ENCODE measurements at places on chromosomes 16 and 17. TPM values are rescaled to one million over a fixed set of nuclear protein-coding genes. Genes with fewer than 3 reads are reported as not detected.
A peak's percentile ranks its signal among the peaks of the same experiment; 100 is the strongest.

The ZNF750 gene
- total RNA-seq = not detected

The AFMID gene
- total RNA-seq = 41.9 TPM

The KRTAP9-4 gene
- total RNA-seq = not detected

The GP2 gene
- not detected for total RNA-seq

DNA sequence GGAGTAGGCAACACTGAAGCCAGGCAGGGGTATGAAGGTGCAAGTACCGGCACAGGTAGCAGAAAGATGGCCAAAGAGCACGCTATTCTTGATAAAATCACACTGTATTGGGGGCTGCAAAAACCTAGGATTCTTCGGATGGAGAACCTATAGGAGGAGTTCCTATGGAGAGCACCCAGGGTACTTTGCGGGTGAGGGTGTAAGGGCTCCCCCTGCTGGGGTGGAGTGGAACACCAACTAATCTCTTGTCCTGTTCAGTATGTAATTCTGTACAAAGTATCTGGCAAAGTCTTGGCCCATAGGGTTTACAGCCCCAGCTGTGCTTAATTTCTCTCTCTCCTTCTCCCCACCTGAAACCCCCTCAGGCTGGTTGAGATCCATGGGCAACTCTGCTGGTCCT lies 393.1 kb upstream of the ASIC2 start:
- H3K4me3 ChIP-seq = no peak overlapping the region
- no peaks in the 10 kb centered on the region for H3K36me3 ChIP-seq
- H3K27ac ChIP-seq = no peak overlapping the region

DNA sequence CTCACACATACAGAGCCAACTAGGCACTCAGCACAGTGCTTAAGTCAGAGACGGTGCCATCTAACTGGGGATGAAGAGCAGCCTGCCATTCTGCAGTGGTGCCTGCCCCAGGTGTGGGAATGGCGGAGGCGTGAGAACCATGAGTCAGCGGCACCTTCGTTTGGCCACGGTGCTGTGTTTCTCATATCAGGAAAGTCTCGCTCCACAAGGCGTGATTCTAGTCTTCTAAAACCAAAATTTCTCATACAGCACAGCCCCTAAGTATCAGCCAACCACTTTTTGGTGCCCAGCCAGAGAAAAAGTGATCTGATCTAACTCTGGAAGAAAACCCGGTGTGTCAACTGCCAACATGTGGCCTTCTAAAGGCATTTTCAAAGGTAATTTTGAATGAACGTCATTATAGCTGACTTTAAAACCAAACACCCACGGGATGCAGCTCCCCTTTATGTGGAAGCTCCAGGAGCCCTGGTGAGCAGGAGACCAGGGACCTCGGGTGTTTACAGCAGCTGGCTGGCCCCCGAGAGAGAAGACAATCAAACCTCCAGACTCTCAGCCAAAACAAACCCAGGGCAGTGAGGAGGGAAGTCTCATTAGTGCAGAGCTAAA lies 54.6 kb downstream of the ABCC12 start:
- no peak overlapping the region for H3K4me3 ChIP-seq
- DNase-seq = no peak
- H3K27me3 ChIP-seq = no peaks in the 10 kb centered on the region

- peaks cover 10% of the 10 kb centered on the region for H3K27me3 ChIP-seq
- H3K36me3 ChIP-seq = peaks cover 5% of the 10 kb centered on the region
- H3K4me1 ChIP-seq = no peaks in the 10 kb centered on the region
- DNase-seq = no peak
- H3K4me3 ChIP-seq = no peak overlapping the region
These were observed 6.8 kb downstream of the FAM83G start for GRCh38 chr17:18997650-18998196.

DNA sequence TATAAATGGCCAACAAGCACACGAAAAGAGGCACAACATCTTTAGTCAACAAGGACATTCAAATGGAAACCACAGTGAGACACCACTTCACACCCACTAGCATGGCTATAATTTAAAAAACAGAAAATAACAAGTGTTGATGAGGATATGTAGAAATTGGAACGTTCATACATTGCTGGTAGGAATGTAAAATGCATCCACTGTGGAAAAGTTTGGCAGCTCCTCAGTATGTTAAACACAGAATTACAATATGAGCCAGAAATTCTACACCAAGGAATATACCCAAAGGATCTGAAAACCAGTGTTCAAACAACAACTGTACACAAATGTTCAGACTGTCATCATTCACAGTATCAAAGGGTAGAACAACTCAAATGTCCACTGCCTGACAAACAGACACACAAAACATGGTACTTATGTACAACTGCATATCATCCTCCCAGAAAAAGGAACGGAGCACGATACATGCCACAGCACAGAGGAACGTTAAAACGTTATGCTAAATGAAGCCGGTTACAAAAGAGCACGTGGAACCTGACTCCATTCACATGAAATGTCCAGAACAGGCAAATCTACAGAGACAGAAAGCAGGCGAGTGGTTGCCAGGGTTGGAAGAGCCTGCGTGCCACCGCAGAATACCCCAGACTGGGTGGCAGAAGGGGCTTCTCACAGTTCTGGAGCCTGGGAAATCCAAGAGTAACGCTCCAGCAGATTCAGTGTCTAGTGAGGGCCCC lies 32.8 kb upstream of the METRNL start:
- peaks cover 5% of the 10 kb centered on the region for H3K4me1 ChIP-seq
- H3K4me3 ChIP-seq = no peak overlapping the region
- DNase-seq = no peak
- no peaks in the 10 kb centered on the region for H3K27me3 ChIP-seq
- no peak overlapping the region for H3K27ac ChIP-seq

- H3K36me3 ChIP-seq = peaks cover 25% of the 10 kb centered on the region
- no peaks in the 10 kb centered on the region for H3K27me3 ChIP-seq
- no peak for DNase-seq
- H3K4me3 ChIP-seq = no peak overlapping the region
These were observed 33.2 kb downstream of the WDR59 start for GRCh38 chr16:74951681-74952080.

- H3K27me3 ChIP-seq = no peaks in the 10 kb centered on the region
- H3K4me1 ChIP-seq = peaks cover 49% of the 10 kb centered on the region
- H3K27ac ChIP-seq = no peak overlapping the region
- DNase-seq = no peak
- H3K4me3 ChIP-seq = no peak overlapping the region
These were observed 137.5 kb upstream of the PLCG2 start for GRCh38 chr16:81641395-81642106.

DNA sequence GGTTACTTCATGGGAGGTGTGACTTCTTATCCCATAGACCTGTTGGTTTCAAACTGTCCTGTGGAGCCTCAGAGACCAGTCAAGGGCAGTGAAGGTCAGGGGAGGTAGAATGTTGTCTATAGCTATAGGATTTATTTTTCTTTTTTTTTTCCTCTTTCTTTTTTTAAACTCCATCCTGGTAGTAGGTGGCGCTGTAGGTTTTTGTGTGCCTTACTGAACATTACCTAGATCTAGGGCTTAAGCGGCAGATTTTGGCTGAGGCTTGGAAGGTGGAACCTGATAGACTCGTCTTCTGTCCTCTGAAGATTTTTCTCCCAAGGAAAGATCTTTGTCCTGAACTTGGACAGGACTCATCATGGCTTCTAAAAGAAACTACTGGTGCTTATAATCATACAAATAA lies 8.2 kb upstream of the LASP1NB start:
- H3K36me3 ChIP-seq = peaks cover 6% of the 10 kb centered on the region
- peak overlapping the region; percentile 9 for H3K27ac ChIP-seq
- no peaks in the 10 kb centered on the region for H3K27me3 ChIP-seq
- H3K4me3 ChIP-seq = no peak overlapping the region
- no peak for DNase-seq

DNA sequence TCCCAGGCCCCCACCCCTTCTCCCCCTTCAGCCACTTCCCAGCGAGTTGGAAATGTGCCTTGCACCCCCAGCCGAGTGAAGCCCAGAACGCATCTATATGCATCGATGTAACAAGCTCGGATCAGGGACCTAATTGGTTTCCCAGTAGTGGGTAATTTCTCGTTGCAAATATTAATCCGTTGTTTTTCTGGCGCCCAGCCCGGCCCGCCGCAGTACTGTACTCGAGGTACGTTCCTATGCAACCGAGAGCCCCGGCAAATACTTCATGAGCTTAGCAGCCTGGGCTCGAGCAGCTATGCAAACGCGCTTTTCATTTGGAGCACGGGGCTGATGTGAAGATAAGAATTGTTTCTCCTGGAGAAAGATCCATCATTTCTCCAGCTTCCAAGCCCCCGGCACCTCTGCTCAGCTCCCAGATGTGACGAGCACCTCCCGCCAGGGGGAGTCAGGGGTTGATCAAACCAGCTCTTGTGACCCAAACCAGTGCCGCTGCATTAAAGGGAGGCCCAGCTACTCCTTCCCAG lies 229.8 kb downstream of the KATNIP start:
- H3K36me3 ChIP-seq = no peaks in the 10 kb centered on the region
- peak overlapping the region; percentile 34 for H3K4me3 ChIP-seq
- peak; percentile 61 for DNase-seq
- H3K27ac ChIP-seq = peak overlapping the region; percentile 35
- H3K27me3 ChIP-seq = no peaks in the 10 kb centered on the region
- peaks cover 9% of the 10 kb centered on the region for H3K4me1 ChIP-seq

DNA sequence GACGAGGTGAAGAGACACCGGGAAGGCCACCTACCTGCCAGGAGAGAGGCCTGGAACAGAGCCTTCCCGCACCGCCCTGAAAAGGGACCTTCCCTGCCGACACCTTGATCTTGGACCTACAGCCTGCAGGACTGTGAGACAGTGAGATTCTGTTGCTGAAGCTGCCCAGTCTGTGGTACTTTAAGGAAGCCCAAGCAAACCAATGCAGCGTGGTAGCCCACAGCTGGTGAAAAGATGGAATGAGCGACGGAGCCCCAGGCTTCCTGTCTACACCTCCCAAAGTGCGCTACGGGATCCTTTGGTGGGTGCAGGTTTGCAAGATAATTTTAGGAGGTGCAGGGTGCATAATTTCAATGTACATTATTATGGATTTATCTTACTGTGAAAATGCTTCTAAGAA lies 33.9 kb downstream of the TNFRSF13B start:
- H3K27me3 ChIP-seq = no peaks in the 10 kb centered on the region
- H3K27ac ChIP-seq = no peak overlapping the region
- DNase-seq = no peak
- H3K36me3 ChIP-seq = no peaks in the 10 kb centered on the region
- H3K4me1 ChIP-seq = no peaks in the 10 kb centered on the region

DNA sequence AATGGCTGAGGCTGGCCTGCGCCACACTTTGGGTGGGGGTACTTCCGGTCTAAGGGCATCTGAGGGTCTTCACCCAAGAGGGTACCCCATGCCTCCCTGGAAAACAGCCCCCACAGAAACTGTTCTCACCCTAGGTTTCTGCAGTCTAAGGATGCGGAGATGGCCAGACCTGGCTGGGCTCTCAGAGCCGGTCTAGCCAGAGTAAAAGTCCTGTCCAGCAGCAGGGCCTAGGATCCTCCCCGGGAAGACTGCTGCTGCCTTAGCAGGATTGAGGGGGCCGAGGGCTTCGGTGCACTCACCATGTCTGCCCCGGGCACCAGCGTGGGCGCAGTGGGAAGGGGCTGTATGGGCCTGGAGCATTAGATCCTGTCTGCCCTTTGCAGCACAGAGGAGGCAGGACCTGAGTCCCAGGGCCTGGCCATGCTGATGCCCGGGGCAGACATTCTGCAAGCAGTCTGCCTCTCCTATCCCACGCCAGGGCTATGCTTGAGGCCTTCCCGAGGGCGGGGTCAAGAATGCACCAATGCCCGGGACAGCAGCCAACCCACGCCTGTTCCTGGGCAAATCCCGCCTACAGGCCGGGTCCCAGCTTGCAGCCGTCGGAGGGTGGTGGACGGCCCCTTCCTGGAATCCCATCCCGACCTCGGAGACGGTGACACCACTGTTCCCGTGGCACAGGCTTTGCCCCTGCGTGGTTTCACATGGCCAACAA lies 54.7 kb downstream of the CBFA2T3 start:
- no peak overlapping the region for H3K27ac ChIP-seq
- H3K27me3 ChIP-seq = peaks cover 2% of the 10 kb centered on the region

DNA sequence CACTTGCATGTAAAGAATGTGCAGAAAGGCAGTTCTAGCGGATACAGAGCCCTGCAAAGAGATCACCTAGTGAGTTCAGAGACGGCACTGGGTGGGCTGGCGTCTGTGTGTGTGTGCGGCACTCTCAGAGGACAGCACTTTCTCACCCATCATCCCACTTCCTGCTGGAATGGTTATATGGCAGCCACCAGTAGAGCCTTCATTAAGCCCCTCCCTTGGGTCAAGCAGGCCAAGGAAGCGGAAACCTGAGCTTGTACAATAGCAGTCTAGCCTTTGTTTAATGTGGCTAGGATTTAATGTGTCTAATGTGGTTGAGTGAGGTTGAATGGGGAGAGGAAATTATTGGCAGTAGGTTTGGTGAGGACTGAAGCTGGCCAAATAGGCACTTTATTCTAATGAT lies 88.3 kb upstream of the ELAC2 start:
- peaks cover 8% of the 10 kb centered on the region for H3K4me1 ChIP-seq
- no peak for DNase-seq
- H3K27ac ChIP-seq = no peak overlapping the region
- H3K36me3 ChIP-seq = no peaks in the 10 kb centered on the region

- H3K27ac ChIP-seq = no peak overlapping the region
- no peak overlapping the region for H3K4me3 ChIP-seq
- peaks cover 4% of the 10 kb centered on the region for H3K36me3 ChIP-seq
These were observed 17.2 kb downstream of the NUDT7 start for GRCh38 chr16:77739559-77739892.
